Stimulated activated CD4-positive, alpha-beta T cell treated with anti-CD3 and anti-CD28 coated beads, Interleukin-1b, Interleukin-23, amount 100 ng/mL, for 24 hours (primary cell): ENCODE measurements at places on chromosomes 4 and X.
A peak's percentile ranks its signal among the peaks of the same experiment; 100 is the strongest.

DNA sequence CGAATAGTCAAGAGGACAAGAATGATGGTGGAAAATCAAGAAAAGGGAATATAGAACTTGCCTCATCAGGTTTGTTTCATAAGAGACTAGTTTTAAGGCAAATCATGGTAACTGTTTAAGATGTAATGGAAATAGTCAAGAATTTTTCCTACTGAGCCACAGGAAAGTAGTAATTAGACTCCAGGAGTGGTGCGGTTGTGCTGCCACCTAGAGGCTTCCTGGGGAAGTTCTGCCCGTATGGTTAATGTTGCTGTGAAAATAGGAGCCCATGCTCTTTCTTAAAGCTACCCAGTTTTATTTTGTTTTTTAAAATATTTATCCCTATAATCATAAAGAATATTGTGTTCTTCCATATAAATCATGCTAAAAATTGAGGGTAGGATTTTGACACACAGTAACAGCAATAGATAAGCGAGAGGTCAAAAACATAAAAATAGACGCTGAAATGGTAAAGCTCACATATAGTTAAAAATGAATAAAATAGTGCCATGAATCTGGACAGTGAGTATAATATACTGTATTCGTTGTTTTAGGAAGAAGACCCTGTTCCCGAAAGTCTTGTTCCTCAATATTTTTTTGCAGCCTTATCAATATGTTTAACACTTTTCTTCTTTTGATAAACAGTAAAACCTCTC, 87.0 kb downstream of the PHOX2B start:
- peak; percentile 5 for DNase-seq

- no peak for DNase-seq
Observed at GRCh38 chr4:53511014-53511413, 80.3 kb downstream of the LNX1 start.

DNA sequence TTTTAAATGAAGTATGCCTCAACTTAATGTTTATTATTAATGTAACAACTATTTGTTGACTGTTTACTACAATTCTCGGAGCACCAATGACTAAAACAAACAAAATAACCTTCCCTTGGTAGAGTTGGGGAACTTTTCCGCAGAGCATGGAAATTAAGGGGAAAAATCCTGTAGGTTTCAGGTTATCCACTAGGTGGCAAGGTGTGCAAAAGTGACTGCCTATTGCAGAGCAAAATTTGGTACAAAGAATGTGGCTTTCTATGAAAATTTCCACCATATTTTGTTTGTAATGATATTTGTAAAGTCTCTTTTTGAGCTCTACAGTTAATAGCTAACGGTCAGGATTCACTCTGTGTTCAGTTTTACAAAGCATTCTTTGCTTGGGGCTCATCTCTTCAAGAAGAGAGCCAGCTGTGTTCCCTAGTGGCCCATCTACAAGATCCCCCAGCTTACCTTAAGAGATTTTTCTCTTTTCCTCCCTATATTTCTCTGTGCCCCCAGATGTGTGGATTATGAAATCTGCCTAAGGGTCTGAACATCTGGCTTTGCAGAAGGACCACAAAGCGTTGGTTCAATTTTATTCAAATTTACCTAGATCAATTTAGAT, 61.1 kb downstream of the FBXO8 start:
- DNase-seq: no peak

DNA sequence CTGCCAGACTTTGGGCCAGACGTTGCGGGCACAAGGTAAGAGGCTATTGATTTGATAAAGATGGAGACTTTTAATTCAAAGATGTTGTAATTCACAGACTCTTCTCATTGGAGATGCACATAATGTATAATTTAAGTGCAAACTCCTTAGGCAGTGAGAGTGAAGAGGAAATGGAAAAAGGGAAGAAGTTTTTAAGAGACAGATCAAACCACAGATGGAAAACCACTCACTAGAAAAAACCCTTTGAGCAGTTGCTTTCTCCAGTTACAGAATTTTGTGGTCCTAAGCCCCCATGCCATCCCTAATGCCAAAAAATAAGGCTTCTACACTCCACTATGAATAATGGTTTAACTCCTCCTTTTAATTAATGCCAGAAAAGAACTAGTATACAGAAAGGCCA, 977.1 kb upstream of the PRKX start:
- no peak for DNase-seq

- no peak for DNase-seq
Observed at GRCh38 chrX:9598344-9598743, 133.5 kb downstream of the TBL1X start.

- no peak for DNase-seq
Observed at GRCh38 chrX:153052534-153052933, 3.7 kb upstream of the PNMA3 start.

- no peak for DNase-seq
Observed at GRCh38 chr4:82770607-82771006, 28.0 kb downstream of the SCD5 start.

GRCh38 chrX:77014377-77015372, 432.5 kb upstream of the FGF16 start:
- no peak for DNase-seq

- DNase-seq: no peak
Observed at GRCh38 chrX:67779099-67779498, 235.3 kb downstream of the AR start.

DNA sequence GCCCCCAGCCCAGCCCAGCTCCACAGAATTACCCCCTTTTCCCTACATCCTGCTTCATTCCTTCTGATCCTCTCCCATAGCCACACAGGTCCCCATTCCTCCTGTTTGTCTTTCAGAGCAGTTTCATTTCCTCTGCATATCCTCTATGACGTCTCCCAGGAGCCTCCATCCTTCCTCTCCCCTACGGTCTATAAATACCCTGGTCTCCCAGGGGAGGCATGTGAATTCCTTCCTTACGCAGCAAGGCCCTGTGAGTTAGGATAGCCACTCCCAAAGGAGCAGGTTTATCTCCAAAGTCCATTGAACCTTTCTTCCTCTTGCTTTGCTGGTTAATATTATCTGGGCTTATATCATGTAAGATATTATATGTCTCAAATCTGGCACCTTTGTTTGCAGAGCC, 8.4 kb upstream of the APLN start:
- no peak for DNase-seq

DNA sequence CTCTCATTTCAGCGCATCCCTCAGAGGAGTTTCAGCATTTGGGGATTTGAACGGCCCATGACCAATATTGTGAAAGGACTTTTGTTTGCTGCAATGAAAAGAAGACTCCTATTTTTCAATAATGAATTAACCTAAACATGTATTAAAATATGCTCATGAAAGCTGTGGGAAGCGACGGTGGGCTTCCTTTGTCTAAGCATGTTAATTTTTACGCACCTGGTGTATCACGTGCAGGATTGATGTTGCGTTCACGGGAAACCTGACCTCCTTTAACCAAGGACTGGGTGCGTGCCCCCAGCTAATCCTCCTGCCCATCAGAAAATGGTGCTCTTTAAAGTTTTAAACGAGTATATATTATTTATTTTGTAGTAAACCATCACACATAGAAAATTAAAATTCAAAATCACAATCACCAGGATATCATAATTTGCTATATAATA, 590 bp upstream of the CCDC110 start:
- no peak for DNase-seq

GRCh38 chrX:25523574-25524540, 508.1 kb upstream of the ARX start:
- DNase-seq: no peak

DNA sequence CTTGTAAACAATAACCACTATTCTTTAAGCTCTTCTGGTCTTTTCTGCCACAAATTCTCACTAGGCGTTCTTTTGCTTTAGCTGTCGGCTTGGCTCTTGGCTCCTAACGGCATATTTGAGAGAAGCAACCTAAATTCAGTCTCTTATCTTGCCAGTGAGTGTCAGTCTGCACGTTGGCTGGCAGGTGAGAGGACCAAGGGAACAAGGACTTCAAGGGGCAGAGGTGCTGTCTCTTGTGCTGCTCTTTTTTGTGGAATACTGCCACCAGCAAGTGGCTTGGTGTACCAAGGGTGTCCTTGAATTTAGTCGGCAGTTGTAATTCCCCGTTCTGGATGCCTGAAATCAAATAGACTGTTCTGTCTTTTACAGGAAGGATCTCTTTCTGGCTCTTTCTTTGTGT, 77.8 kb upstream of the SLC4A4 start:
- DNase-seq: no peak

DNA sequence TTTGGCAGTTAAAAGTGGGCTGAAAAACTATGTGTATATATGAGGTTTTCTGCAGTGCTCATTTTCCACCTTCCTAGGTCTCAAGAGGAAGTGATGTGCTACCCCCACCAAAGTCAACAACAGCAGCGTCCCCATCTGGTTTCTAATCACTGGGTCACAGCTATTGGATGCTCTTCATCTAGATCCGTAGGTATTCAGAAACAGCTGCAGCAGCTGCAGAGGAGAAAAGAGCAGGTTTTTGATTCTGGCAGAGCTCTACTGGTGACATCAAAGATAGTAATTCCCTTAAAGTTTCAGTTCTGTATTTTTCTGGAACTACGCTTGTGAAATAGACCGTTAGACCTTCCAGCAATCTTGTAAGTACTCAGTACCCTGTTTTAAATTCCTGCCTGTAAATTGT, 5.8 kb upstream of the GUCY2F start:
- no peak for DNase-seq

DNA sequence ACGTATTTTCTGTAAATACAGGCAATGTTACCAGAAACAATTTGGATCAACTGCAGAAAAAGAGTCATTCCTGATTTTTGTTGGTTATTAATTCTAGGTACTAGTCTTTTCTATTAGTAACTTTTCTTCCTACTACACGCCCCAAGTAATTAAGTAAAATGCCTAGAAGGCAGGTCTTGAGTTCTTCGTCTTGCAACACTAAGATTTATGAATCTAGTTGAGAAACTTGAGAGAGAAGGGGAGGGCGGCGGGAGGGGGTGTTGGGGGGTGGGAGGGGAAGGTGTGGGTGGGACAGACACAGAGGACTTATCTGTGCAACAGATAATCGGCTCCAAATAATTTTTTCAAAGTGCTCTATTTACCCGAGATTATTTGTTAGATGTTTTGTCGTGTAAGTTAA, 3.0 kb downstream of the RAP2C start:
- no peak for DNase-seq

GRCh38 chr4:156778606-156779005, 193.0 kb downstream of the PDGFC start:
- DNase-seq: no peak

DNA sequence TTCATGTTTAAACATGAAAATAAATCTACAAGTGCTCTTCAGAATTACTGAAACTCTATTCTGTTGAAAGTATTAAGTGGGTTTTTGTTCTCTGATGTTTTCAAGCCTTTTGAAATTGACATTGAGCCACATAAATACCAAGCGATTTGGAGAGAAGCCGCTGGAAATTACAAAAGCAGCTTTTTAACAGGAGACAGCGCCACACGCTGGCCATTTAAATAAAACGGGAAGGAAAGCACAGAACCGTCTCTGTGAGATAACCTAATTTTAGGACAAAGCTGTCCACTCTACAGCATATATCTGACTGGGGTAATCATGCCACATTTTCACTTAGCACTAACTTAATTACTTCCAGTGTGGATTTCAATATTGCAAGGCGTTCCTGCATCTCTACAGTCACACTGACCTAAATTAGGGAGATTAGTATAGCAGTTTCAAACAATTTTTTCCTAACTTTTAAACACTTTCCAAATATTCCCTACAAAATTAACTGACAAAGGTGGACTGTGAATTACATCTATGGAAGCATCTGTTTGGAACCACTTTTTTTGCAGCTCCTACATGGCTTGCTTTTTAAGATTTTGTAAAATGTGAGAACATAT, 6.8 kb upstream of the ANOS1 start:
- no peak for DNase-seq

DNA sequence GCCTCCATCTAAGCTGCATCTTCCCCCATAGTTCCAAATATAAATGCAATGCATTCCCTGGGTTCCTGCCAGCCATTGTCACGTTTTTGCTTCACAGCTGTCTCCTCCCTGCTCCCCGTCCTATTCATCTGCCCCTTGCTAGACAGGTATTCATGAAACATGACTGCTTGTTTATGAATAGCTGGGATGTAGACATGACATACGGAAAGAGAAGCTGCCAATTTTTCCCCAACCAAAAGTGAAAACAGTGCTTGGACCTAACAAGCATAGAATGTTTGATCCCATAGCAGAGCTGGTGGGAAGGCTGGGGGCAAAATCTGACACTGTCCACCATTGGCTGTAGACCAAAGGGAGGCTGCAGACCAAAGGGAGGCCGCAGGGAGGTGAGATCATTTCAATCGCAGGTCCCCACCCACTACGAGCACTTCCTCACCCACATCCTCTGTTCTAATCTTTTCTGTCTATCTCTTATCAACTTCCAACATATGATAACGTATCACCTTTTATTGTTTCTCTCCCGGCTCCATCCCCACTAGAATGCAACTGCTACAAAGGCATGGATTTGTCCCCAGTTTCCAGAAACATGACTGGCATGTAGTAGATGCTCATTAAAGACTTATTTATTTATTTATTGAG, 8.5 kb upstream of the GYG2 start:
- DNase-seq: no peak

GRCh38 chr4:80986011-80986410, 44.5 kb upstream of the BMP3 start:
- no peak for DNase-seq

GRCh38 chr4:67436742-67437141, 108.6 kb downstream of the CENPC start:
- DNase-seq: no peak

DNA sequence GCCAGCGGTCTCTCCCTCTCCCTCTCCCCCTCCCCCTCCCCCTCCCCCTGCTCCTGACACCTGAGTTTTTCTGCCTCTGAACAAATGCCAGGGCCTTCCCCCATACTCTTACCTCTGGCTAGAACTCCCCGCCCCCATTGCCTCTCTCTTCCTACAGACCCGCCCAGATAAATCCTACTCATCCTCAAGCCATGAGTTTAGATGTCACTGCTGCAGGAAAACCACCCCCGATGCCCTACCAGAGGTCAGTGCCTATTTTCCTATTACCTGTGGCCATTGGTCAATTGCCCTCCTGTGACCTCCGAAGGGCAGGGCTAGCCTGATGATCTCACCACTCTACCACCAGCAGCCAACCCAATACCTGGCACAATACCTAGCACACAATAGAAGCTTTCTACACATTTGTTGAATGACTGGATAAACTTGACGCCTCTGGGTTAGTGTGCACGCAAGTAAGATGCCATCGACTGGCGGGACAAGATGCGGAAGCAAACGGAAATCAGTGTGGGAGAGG, 43.7 kb downstream of the SLC2A9 start:
- no peak for DNase-seq

DNA sequence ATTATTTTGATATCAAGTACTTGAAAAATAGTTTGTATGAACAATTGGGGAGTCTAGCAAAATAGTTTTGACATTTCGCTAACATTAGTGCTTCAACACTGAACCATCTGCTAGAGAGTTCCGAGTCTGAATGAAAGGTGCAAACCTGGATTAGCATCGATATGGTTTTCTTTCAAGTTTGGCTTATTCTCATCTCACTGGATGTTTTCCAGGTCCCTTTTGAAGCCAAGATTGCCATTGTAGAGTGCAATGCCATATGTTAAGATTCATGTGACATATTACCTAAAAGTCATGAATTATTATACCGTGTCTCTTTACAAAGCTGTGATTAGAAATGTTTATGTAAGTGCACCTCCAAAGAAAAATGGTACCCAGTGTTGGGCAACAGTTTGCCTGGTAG, 36.8 kb upstream of the NAA11 start:
- no peak for DNase-seq

GRCh38 chrX:8717354-8717753, 14.6 kb downstream of the ANOS1 start:
- DNase-seq: no peak

GRCh38 chr4:73259571-73260090, 1.0 kb upstream of the ANKRD17 start:
- no peak for DNase-seq

- DNase-seq: no peak
Observed at GRCh38 chrX:1398431-1399340, 6.8 kb upstream of the SLC25A6 start.
